Endothelial cell of umbilical vein (primary cell): ENCODE measurements at places on chromosomes 5 and 9. TPM values are rescaled to one million over a fixed set of nuclear protein-coding genes. Genes with fewer than 3 reads are reported as not detected.
A peak's percentile ranks its signal among the peaks of the same experiment; 100 is the strongest.

- DNase-seq: peak; percentile 1
Measured at GRCh38 chr5:138466125-138466899, 1.0 kb downstream of the EGR1 start.

DNA sequence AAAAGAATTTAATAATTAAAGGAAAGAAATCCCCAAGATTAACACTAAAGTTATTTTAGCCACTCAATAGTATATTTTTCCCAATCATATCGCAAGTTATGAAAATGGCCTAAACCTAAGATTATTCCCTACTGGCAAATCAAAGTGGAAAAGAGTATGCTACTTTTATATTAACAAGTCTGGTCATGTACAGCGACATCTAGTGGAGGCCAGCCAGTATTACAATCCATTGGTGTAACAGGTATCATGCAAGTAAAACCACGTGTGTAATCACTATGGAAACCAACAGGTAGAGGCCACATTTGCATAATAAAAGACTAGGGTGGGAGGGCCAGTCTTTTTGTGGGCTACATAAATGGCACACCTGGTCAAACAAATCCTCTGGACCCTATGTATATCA is 976.4 kb upstream of the CDH9 start:
- DNase-seq: no peak

DNA sequence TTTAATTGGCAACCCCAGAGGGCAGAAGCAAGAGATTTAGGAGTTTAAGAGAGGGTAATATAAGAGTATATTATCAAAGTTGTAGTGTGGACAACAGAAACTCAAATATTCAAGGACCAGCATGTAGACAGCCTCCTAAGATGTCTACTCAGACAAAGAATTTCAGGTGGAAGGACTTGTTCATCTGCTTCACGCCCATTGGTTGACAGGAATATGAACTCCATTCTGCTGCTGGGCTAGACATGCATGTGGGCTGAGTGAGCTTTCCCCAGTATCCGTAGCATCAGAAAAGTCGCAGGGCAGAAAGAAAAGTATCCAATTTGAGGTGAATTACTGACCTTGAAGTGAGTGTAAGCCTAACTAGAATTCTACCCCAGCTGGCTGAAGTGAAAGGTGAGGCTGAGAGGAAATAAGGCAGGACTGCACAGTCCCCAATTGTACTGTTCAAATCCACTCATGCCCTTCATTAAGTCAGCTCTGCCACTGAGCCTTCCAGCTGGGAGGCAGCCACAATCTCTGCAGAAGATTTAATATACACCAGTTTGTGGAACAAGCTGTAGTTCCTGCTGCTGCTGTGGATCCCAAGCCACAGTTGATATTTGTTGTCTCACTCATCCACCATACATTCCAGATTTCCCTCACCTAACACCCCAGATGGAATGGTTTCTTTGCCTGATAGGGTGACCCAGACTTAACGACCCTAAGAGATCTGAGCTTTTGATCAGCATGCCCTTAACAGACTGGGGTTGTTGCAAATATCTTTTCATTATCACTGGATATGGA is 41.2 kb downstream of the PDCD1LG2 start:
- DNase-seq: no peak

DNA sequence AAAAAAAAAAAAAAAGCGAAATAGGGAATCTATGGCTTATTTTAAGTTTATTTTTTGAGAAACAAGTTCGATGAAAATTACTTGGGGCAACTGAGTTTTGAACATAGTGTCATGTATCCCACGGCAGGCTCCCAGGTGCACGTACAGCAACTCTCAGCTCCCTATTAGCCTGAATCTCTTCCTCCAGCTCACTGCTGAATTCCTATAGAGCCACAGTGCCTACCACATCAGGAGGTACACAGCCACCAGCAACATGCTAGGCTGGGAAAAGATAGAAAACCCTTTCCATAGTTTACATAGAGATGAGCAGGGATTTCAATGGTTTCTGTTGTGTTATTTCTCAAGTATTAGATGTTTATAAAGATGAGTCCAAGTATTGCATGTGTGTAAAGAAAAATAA is 115.9 kb upstream of the RGMB start:
- DNase-seq: no peak

DNA sequence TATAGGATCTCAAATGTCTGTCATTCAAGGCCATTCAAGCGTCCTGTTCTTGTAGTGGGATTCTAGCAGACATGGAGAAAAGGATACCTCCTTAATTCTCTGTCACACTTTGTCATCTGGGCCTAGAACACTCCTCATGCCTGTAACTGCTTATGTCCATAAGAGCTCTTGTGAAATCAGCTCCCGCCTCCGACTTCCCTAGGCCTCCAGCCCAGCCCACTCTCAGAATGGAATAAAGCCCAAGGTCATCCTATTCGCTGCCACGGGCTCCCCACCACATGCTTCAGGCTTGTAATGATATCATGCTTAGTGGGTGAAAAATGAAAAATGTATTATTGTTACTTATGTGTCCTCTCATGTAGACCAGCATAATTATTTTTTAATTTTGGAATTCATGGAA is 632.5 kb downstream of the ISL1 start:
- DNase-seq: no peak

GRCh38 chr5:66354422-66354821 is 210.3 kb downstream of the SREK1 start:
- DNase-seq: no peak

GRCh38 chr5:57176350-57176857 is 2.5 kb downstream of the GPBP1 start:
- peak; percentile 88 for DNase-seq

GRCh38 chr9:37998881-37999587 is 70.0 kb downstream of the SHB start:
- DNase-seq: no peak

GRCh38 chr9:131546336-131547084 is 1.2 kb downstream of the PRRT1B start:
- DNase-seq: peak; percentile 15

- no peak for DNase-seq
Measured at GRCh38 chr5:173304591-173304988, 23.6 kb downstream of the STC2 start.

- no peak for DNase-seq
Measured at GRCh38 chr5:143354025-143354424, 49.5 kb downstream of the NR3C1 start.

- DNase-seq: no peak
Measured at GRCh38 chr9:98259791-98260190, 4.3 kb upstream of the TBC1D2 start.

- DNase-seq: no peak
Measured at GRCh38 chr9:124497441-124497840, 9.8 kb downstream of the NR5A1 start.

DNA sequence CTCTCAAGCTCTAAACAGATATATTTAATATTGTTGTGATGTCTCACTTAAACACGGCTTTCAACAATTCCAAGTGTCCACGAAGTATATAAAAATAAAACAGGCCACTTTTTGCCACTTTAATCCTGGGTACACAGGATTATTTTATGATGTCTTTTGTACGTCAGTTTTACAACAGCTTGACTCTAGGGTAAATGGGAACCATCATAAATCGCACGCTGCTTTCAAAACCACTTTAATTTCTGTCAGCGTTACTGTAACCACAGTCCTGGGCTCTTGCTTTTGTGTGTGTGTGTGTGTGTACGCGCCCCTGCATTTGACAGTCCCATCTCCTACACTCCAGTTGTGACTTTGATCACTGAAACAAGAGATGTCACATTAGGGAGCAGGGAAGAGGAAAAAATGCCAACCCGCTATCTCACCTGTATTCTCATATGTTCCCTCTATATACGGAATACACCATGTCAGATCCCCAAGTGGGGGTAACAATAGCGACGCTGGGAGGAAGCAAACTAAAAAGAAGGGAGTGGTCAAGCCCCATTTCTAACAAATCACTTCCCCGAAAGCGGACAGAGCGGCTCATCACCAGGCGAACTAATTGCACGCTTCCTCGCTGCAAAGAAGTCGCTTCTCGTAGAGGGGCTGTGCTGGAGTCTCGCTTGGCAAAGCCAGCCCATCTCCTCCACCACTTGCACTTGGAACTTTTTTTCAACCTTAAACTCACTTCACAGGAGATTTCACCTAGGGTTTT is 1.2 kb downstream of the BNC2 start:
- DNase-seq: no peak

DNA sequence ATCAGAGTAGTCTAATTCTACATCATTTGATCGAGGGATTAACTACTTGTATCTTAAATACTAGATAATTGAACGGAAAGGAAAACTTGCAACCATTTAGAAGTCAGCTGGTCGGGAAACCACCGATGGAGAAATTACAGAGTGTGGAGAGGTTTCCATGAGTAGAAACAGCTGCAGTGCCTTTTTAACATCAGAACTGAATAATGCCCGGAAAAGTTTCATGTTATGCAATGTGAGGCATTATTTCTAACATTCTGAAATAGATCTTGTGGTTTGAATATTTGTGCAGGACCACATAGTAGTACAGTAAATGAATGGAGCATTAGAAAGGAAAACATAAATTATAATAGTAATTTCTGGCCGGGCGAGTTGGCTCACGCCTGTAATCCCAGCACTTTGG is 88.1 kb upstream of the RNF180 start:
- no peak for DNase-seq

DNA sequence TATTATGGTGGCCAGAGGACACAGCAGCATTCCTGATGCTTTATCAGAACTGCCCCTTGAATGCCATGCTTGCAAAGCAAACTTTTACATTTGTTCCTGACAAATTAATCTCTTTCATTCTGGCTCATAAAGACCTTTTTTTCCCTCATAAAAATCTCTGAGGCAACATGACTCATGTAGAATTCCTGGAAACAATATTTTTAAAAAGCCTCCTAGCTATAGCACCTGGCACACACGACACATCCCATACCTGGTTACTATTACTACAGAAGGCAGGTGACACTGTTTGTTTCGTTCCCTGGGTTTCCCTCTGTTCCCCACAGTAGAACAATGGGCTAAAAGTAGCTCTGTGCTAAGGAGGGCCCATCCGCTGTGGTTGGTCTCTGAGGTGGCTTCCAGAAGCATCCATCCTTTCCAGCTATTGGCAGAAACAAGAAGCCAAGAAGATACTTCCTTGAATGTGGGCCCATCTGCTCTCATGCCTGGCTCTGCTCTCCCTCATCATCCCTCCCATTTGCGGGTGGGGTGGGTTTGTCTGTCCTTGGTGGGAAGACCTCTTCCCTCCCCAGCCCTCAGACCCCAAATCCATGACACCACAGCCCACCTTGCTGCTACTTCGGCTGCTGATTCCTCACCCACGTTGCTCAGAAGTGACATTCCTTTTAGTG is 59.1 kb downstream of the GALNT12 start:
- DNase-seq: no peak

GRCh38 chr5:160333721-160334120 is 21.4 kb upstream of the CCNJL start:
- DNase-seq: no peak

DNA sequence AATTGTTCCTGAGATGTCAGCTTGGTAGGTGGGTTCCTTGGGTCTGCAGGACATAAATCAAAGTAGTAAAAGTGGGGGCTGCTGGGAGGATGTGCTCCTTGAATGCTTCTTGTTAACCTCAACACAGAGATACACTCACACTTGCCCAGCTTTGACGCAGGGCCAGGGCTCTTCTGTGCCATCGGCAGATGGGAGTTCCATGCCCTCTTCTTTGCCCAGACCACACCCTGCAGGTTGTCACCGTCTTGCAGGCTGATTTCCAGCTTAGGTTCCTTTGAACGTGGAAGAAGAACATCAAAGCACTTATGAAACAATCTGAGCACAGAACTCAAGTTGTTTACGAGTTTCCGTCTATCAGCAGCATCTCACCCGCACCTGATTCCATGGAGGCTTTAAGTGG is 11.0 kb downstream of the DBH start:
- DNase-seq: no peak

GRCh38 chr5:130400091-130400490 is 495.8 kb downstream of the CHSY3 start:
- DNase-seq: peak; percentile 42

DNA sequence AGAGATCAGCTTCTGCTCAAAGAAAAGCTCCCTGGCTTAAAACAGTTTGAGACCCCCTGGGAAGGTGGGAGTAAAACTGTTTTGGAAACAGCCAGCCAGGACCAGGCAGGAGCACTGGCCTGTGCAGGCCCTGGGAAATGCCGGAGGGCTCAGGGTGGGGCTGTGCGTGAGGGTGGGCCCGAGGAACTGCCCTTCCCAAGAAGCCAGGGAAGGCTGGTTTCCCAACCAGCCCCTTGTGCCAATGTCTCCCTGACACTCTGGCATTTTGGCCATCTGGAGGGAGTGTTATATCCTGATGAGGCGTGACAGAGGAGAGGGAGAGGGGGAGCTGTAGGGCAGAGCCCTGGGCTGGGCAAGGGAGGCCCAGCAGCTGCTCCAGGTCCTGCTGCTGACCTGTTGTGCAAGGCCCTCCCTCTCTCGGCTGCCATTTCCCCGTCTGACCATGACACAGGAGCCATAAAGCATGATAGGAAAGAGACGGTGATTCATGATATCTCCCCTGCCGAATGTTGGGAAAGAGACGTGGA is 16.1 kb downstream of the OLFML2A start:
- DNase-seq: no peak

Gene ANKRD20A1
- 2.5 and 5.2 TPM in 2 replicates for total RNA-seq

Gene ZBED3
- total RNA-seq: 11.8 and 16.0 TPM in 2 replicates

Gene NPR2
- 25.6 and 28.7 TPM in 2 replicates for total RNA-seq

Gene CHSY3
- total RNA-seq: 6.8 and 8.4 TPM in 2 replicates

Gene LCP2
- total RNA-seq: not detected in 2 replicates

Gene CCNI2
- 0.53 TPM in 1 of 2 replicates, not detected in the other for total RNA-seq

Gene FLT4
- 66.5 and 71.5 TPM in 2 replicates for total RNA-seq

Gene NUTM2G
- not detected in 2 replicates for total RNA-seq
